Bronchus fibroblast of lung (primary cell): ENCODE measurements at places on chromosomes 11 and 22. TPM values are rescaled to one million over a fixed set of nuclear protein-coding genes. Genes with fewer than 3 reads are reported as not detected.

The PLAAT3 gene
- total RNA-seq = 3.9 and 5.7 TPM in 2 replicates

The LGALS1 gene
- 7,222 and 8,728 TPM in 2 replicates for total RNA-seq

The C22orf23 gene
- total RNA-seq = 0.45 and 0.84 TPM in 2 replicates

The TEX12 gene
- total RNA-seq = not detected in 2 replicates

The TYR gene
- total RNA-seq = not detected in 2 replicates

The EEF1G gene
- total RNA-seq = 1,643 and 1,652 TPM in 2 replicates

The ZNF214 gene
- total RNA-seq = 0.89 and 1.8 TPM in 2 replicates

The TIMM10B gene
- 36.1 and 54.7 TPM in 2 replicates for total RNA-seq

The DGCR6L gene
- total RNA-seq = 69.3 and 79.8 TPM in 2 replicates

The MPZL3 gene
- 0.30 and 0.34 TPM in 2 replicates for total RNA-seq

The IRAG1 gene
- 0.59 and 0.67 TPM in 2 replicates for total RNA-seq

The ZNF70 gene
- total RNA-seq = 3.6 and 3.9 TPM in 2 replicates

The LSP1 gene
- 2.0 and 2.7 TPM in 2 replicates for total RNA-seq

The MS4A8 gene
- not detected in 2 replicates for total RNA-seq

The SCGB1C1 gene
- total RNA-seq = not detected in 2 replicates

The FXYD6 gene
- 22.5 and 27.8 TPM in 2 replicates for total RNA-seq

The GNAZ gene
- 0.89 and 1.2 TPM in 2 replicates for total RNA-seq

The CCDC73 gene
- not detected in 2 replicates for total RNA-seq

The MMP27 gene
- not detected in 2 replicates for total RNA-seq

The TMA7B gene
- not detected in 2 replicates for total RNA-seq

The P2RY6 gene
- 0.15 TPM in 1 of 2 replicates, not detected in the other for total RNA-seq

The KCNK4 gene
- not detected in 2 replicates for total RNA-seq

The B4GALNT4 gene
- 4.7 and 10.7 TPM in 2 replicates for total RNA-seq

The MS4A3 gene
- total RNA-seq = not detected in 2 replicates

The ZFP91 gene
- 24.2 and 30.3 TPM in 2 replicates for total RNA-seq

The SHANK2 gene
- 1.0 and 1.5 TPM in 2 replicates for total RNA-seq

The OR52I2 gene
- not detected in 2 replicates for total RNA-seq

The MS4A5 gene
- total RNA-seq = not detected in 2 replicates

The OR8G5 gene
- total RNA-seq = not detected in 2 replicates

The PKNOX2 gene
- total RNA-seq = 0.84 and 1.2 TPM in 2 replicates

The OR52A5 gene
- not detected in 2 replicates for total RNA-seq

The C11orf65 gene
- total RNA-seq = 0.34 and 0.89 TPM in 2 replicates

The DNAJB13 gene
- total RNA-seq = not detected in 2 replicates

The PIWIL4 gene
- total RNA-seq = 0.50 and 0.59 TPM in 2 replicates

The KCNQ1 gene
- under 0.01 TPM in 1 of 2 replicates, not detected in the other for total RNA-seq

The SCGB1A1 gene
- total RNA-seq = not detected in 2 replicates

The CD3E gene
- total RNA-seq = not detected in 2 replicates

The GGT5 gene
- 10.3 and 10.6 TPM in 2 replicates for total RNA-seq

The RIBC2 gene
- total RNA-seq = 1.0 and 2.9 TPM in 2 replicates

The LDHAL6A gene
- 0.17 TPM in 1 of 2 replicates, not detected in the other for total RNA-seq

The SEC14L6 gene
- total RNA-seq = under 0.01 and 0.50 TPM in 2 replicates

The HTR3A gene
- not detected in 2 replicates for total RNA-seq

The PC gene
- 19.2 and 21.7 TPM in 2 replicates for total RNA-seq

The PANX3 gene
- not detected in 2 replicates for total RNA-seq

The YAP1 gene
- 98.7 and 112 TPM in 2 replicates for total RNA-seq
